WTC11 (cell line): ENCODE measurements at places on chromosomes 7 and 10.

DNA sequence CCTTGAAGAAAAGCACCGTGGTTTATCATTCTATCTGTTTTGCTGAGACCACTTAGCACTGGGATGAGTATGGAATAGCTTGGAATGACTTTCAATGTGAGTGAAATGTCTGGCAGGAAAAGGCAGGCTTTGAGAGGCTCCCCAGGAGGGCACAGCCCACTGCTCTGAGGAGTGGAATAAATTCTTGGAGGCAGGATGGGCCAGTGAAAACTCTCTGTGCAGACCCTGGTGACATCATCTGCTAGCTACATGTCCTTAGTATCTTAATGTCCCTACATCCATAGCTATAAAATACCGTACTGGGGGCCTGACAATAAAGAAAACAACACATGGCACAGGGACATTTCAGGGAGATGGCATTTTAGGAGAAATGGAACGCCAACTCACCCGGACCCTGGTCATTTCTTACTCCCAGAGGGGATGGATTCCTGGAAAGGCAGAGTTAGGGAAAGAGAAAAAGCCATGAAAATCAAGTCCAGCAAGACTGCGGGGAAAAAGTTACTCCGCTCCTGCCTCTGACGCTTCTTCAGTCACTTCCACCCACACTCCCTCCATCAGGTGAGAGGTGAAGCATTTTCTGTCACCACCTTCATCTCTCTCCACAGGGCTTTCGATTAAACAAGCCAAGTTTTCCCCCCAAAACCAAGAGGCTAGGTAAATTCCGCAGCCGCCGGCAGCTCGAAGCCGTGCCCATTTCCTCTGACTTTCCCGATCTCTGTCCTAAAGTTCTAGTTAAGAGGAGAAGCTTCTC is 991 bp downstream of the ZNF239 start:
- peak; percentile 13 for DNase-seq

GRCh38 chr10:132065491-132066105 is at the start of gene JAKMIP3:
JAKMIP3 (plus strand) TSS chr10:132065946; CDS start chr10:132104809, 38,863 bp downstream.
- DNase-seq: peak; percentile 64

DNA sequence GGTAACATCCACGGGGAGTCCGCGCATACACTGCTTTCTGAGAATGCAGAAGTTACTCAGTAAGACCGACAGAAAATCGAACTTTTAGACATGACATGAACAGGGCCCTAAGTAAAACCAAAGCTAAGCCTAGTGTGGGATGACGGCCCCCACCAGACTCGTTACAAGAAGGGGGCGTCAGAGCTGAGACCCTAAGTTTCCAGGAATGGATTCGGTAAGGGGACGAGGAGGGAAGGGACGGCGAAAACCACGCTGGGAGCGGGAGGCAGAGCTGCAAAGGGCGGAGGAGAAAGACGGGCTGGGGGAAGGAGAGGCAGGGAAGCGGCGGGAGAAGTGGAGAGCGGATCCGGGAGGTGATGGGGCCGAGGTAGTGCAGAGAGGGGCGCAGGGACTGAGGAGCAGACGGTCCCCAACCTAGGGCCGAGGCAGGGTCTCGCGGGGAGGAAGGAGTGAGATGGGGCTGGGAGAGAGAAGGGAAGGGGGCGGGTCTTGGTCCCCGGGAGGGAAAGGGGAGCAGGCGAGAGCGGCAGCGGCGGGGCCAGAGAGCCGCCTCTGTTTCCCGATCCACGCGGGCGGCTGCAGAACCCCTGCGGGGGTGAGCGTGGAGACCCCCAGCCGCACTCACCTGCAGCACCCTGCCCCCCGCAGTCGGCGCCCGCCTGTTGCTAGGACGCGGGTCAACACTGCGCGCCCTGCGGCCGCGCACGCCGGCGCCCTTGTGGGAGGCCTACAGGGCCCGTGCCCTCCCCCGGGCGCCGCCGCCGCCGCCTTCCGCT is 513 bp downstream of the ODAD2 start:
- DNase-seq: peak; percentile 73

- peak; percentile 52 for DNase-seq
Measured at GRCh38 chr7:22445140-22445743, 54.7 kb downstream of the STEAP1B start.

DNA sequence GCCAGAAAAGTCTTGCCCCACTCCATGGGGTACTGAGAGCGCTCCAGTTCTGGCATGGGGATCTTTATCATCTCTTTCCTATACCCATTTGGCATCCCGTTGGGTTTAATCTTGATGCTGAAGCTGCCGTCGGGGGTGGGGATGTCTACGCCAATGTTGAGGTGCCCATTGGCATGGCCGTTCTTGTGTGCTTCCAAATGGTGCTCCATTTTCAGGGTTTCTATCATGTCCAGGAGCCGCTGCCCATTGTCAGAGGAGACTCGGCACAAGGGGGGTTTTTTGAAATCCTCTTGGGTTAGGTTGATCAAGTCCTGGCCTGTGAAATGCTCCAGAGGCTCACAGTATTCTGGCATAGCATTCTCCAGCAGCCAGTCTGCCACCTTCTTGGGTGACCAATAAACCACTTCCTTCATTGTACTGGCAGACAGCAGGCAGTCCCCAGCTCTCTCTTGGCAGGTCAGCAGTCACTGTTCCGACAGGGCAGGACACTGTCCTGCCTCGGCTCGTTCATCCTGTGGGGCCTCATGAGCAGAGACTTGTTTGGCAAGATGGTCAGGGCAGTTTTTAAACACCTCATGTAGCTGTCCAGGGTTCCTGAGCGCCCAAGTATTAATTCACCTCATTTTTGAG is 92.5 kb upstream of the ASAH2 start:
- DNase-seq: no peak

DNA sequence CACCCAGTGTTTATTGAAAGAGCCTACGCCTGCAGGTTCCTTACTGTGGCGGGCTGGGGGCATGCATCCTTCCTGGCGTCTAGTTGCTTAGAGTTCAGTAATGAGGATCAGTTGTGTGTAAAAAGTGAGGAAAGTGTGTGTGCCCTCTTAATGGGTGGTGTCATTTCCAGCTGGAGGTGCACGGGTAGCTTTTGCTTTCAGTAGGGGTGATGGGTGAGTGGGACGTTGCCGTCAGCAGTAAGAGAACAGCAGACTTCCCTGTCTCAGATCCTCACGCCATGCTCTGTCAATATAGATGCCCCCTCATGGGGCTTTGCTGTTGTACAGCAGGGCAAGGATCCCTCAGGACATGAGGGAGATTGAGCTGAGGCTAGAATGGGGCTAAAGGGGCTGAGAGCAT is 352.6 kb upstream of the GALNT17 start:
- no peak for DNase-seq

- no peak for DNase-seq
Measured at GRCh38 chr7:129845178-129845971, 107.4 kb downstream of the UBE2H start.

DNA sequence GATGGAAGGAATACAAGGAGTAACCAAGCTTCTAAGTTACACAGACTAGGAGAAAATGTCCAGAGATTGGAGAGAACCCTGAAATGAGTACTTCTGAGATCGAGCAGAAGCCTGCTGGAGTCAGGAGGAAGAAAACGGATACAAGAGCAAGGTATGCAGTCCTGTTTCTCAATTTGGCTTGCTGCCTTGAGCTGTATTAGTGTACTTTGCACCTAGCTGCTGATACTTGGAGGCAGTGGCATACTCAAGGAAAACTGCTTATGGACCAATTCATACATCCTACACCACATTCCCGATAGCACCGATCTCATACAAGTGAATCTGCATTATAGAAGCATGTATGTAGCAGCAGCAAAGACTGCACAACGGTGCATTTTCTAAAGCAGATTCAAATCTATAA is 14.4 kb downstream of the PIP4K2A start:
- no peak for DNase-seq

DNA sequence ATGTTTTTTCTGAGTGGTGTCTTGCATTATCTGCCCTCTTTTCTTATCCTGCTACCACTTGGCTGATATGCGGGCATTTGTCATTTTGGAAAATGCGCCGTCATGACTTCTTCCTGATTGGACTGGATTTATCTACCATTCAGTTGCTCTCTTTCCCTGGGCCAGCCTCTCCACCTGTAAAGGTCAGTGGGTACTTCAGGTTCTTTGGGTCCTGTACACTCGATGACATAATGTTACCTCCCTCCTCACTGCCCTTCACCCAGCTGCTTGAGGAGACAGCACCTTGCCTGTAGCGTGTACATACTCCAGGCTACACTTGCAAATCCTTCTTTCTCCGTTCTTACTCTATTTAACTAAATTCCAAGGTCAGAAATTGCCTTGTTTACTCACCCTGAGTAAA is 83.7 kb downstream of the RBM33 start:
- no peak for DNase-seq

- no peak for DNase-seq
Measured at GRCh38 chr10:34940436-34940835, 125.3 kb upstream of the PARD3 start.

DNA sequence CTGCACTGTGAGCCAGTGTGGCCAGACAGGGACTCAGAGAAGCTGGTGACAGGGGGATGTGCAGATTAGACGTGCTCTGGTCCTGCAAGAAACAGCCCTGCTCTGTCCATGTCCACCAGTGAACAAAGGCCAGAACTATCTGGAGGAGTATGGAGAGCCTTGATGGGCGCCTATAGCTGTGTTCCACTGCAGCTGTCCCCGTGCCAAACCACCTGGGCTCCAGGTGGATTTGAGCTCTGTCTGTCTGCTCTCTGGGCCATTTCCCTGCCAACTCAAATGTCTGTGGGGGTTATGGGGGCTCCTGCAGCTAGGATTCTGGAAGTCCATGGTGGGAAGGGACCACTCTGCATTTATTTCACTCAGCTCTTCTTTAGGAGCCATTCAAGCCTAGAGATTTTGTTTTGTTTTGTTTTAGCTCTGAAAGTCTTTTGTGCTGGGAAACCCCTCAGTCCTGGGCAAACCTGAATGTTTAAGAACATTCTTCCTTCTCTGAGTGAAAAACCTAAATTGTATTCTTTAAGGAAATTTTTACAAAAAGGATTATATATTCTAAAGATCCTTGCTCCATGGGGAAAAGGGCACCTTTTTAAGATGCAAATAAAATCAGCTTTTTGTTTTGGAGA is 1039.5 kb upstream of the SORCS1 start:
- no peak for DNase-seq

GRCh38 chr10:33347211-33347610 is 12.7 kb upstream of the NRP1 start:
- DNase-seq: no peak

DNA sequence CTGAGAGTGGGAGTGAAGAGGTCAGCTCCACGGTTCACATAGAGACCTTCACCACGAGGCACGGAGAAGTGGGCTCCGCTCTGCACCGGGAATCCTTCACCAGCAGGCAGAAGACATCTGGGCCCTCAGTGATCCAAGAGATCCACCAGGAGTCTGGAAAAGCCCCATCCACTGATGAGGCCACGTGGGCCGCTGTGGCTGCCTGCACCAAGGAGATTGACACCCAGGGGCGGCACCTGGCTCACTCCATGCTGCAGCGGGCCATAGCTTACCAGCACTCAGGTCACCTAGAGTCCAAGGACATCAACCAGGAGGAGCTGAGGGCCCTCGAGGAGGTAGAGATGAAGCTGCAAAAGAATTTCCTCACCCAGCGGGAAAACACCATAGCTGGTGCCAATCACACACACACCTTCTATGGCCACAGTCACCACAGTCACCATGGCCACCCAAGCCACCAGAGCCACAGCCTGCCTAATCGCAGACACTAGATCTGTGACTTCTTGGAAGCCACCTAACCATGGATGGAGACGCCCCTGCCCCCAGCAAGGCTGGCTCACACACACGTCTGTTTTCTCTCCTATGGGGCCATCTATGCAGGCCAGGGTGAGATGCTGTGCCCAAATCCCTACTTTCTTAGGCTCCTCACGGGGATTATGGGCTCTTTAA is 694 bp downstream of the C10orf62 start:
- no peak for DNase-seq

GRCh38 chr7:30897770-30898169 is 13.9 kb upstream of the AQP1 start:
- DNase-seq: no peak

GRCh38 chr10:51313773-51314478 is 239.6 kb downstream of the PRKG1 start:
- no peak for DNase-seq

- peak; percentile 37 for DNase-seq
Measured at GRCh38 chr7:41979834-41980307, 257.1 kb downstream of the GLI3 start.

DNA sequence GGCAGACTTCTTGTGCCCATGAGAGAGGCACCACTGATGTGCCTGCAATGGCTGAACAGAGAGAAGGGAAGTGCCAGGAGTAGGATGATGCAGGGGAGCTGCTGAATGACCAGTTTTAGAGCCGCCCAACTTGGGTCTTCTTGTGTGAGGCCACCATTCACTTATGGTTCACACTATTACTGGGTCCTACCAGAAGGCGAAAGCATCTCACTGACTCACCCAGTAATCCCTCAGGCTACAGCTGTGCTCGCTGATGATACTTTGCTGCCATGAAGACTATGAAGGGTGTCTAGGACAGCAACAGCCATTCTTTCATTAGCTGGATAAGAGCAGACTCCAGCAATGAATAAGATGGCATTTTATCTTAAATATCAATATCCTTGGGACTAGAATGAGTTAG is 47.6 kb downstream of the PLXNA4 start:
- no peak for DNase-seq

DNA sequence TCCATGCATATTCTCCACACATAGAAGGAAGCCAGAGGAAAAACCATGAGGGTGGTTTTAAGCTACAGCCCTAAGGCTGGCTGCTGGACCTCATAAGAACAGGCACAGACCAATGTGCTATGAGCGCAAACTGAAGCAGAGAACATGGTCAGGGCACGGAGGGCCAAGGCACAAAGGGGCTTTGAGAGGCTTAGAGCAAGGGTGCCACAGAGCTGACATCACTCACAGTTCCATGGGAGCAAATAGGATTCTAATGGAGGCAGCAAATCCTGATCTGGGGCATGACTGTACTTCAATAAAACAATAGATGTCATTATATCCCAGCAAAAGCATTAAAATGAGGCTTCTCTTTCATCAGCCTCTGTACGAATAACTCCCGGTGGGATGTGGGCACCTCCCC is 162.4 kb downstream of the COBL start:
- no peak for DNase-seq

GRCh38 chr7:128919241-128919640 is 8.7 kb upstream of the KCP start:
- DNase-seq: no peak

DNA sequence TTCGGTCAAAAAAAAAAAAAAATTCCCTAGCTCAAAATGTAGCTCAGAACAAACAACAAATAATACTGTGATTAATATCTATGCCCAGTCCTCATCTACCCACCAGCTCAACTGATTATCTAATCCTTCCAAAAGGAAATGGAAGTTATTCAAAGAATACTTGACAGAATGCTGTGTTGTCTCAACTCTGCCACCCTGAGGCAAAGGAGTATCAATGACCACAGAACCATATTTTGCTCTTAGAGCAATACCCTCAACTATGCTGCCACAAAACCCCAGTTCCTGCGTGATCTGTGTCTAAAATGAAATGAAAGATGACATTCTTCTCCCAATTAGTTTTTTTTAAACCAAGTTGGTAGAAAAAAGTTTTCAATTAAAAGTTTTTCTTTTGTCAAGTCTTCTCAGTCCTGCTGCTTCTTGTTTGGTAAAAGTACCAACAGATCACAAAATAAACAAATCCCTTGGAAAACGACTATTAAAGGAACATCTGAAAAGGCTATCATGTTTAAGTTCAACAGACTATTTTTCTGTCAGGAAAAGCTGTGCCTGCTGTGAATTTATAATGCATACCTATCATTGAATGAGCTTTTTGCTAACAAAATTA is 21.6 kb downstream of the RBM28 start:
- DNase-seq: no peak

GRCh38 chr7:158107806-158108205 is 479.8 kb downstream of the PTPRN2 start:
- DNase-seq: no peak
